ENCODE measurements at places on chromosomes 7 and 10.

- DNase-seq, result no peak
Measured at GRCh38 chr10:31100115-31100601, 68.5 kb upstream of the ZNF438 start.

- no peak for DNase-seq
Measured at GRCh38 chr10:108970016-108970415, 953.3 kb downstream of the XPNPEP1 start.

GRCh38 chr7:74606909-74607510, 50.5 kb upstream of the GTF2I start:
- no peak for DNase-seq

- peak; percentile 74 for DNase-seq
Measured at GRCh38 chr7:146115851-146116520, 615 bp upstream of the CNTNAP2 start.

GRCh38 chr10:3142146-3142875, 30.3 kb downstream of the PITRM1 start:
- DNase-seq, result no peak

- DNase-seq, result no peak
Measured at GRCh38 chr10:101956117-101956516, 99.9 kb downstream of the ARMH3 start.

Data from activated CD4-positive, alpha-beta T cell treated with anti-CD3 and anti-CD28 coated beads, Interleukin-2, amount 10 ng/mL, durations not matched to agents 24 days and 14 days (primary cell).